ENCODE measurements at places on chromosomes 4 and X. TPM values are rescaled to one million over a fixed set of nuclear protein-coding genes. Genes with fewer than 3 reads are reported as not detected.

Gene MGARP
- total RNA-seq: 12.3 TPM

Gene HELT
- total RNA-seq: not detected

Gene CTAG1B
- total RNA-seq: not detected

Gene DOCK11
- 30.8 TPM for total RNA-seq

Gene SLC26A1
- 0.33 TPM for total RNA-seq

Gene RAB40A
- total RNA-seq: under 0.01 TPM

Gene COMMD8
- total RNA-seq: 23.6 TPM

Gene MUC7
- total RNA-seq: not detected

Gene CABS1
- not detected for total RNA-seq

Gene DUX4
- not detected for total RNA-seq

Gene SLC6A14
- total RNA-seq: not detected

Gene GUCY1A1
- total RNA-seq: 23.4 TPM

Gene PNMA6F
- not detected for total RNA-seq

Gene USP27X
- total RNA-seq: 3.0 TPM

Gene USP46
- 14.4 TPM for total RNA-seq

Measured in fibroblast of lung (primary cell).